ENCODE measurements at places on chromosomes 7 and 10. TPM values are rescaled to one million over a fixed set of nuclear protein-coding genes. Genes with fewer than 3 reads are reported as not detected.

- DNase-seq = peak; percentile 40
- peak overlapping the region; percentile 40 for H3K27ac ChIP-seq
- H3K4me3 ChIP-seq = peak overlapping the region; percentile 63
- no peaks in the 10 kb centered on the region for H3K27me3 ChIP-seq
Measured at GRCh38 chr7:151782598-151783448, 94.1 kb downstream of the PRKAG2 start.

DNA sequence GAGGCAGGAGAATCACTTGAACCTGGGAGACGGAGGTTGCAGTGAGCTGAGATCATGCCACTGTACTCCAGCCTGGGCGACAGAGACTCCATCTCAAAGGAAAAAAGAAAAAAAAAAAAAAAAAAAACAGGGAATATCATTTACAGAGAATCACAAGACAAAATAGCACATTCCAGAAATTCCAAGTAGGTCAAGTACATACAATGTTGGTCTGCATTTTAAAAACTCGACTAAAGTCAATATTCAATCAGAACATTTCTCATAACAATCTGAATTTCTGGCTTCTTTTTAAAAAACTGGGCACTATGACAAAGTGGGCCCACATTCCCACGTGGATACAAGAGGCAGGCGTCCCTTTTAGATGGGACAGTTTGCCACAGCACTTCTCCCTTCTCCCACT, 12.8 kb downstream of the ZC3HAV1L start:
- peaks cover 20% of the 10 kb centered on the region for H3K4me1 ChIP-seq
- H3K36me3 ChIP-seq = peaks cover 67% of the 10 kb centered on the region
- no peaks in the 10 kb centered on the region for H3K27me3 ChIP-seq
- no peak for DNase-seq

Gene MYL7
- not detected for total RNA-seq

Gene PTPRN2
- total RNA-seq = 1.1 TPM

- H3K27me3 ChIP-seq = no peaks in the 10 kb centered on the region
- peaks cover 70% of the 10 kb centered on the region for H3K36me3 ChIP-seq
- peaks cover 10% of the 10 kb centered on the region for H3K4me1 ChIP-seq
Measured at GRCh38 chr10:26503911-26504310, 65.8 kb downstream of the APBB1IP start.

DNA sequence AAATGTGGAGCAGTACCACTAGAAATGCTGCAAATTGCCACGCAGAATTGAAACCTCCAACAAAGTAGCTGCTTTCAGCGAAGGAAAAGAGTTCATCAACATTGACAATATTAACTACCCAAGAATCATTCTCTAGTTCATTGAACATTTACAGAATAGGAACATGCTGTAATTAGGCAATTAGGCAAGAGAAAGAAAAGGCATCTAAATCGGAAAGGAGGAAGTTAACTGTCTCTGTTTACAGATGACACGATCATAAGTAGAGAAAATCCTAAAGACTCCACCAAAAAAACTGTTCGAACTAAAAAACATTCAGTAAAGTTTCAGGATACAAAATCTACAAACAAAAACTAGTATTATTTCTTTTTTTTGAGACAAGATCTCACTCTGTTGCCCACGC, 8.9 kb upstream of the PKD1L1 start:
- H3K27ac ChIP-seq = no peak overlapping the region
- H3K4me1 ChIP-seq = peaks cover 24% of the 10 kb centered on the region
- H3K36me3 ChIP-seq = peaks cover 60% of the 10 kb centered on the region
- no peaks in the 10 kb centered on the region for H3K27me3 ChIP-seq
- DNase-seq = no peak

GRCh38 chr7:54788664-54789063, 29.7 kb upstream of the SEC61G start:
- no peak overlapping the region for H3K4me3 ChIP-seq
- H3K4me1 ChIP-seq = peaks cover 5% of the 10 kb centered on the region
- no peak for DNase-seq

GRCh38 chr10:117248750-117249465, 8.0 kb downstream of the SLC18A2 start:
- peaks cover 26% of the 10 kb centered on the region for H3K27me3 ChIP-seq
- H3K36me3 ChIP-seq = no peaks in the 10 kb centered on the region
- peaks cover 5% of the 10 kb centered on the region for H3K4me1 ChIP-seq
- no peak overlapping the region for H3K27ac ChIP-seq

DNA sequence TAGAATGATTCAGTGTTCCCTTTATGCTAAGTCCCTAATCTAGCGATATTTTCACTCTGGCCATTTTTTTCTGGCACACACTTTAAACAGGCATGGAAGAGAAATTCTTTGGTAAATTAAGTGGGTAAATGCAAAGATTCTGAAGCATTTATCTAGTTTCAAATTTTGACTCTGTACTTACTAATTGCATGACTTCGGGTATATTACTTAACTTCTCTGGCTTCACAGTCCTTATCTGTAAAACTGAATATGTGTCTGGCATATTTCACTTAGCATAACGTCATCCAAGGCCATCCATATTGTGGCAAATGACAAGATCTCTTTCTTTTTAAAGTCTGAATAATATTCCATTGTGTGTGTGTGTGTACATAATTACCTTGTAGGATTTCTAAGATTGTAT, 114.5 kb downstream of the MBL2 start:
- no peaks in the 10 kb centered on the region for H3K27me3 ChIP-seq
- H3K4me1 ChIP-seq = no peaks in the 10 kb centered on the region
- DNase-seq = no peak
- H3K4me3 ChIP-seq = no peak overlapping the region

- peaks cover 36% of the 10 kb centered on the region for H3K4me1 ChIP-seq
- peak overlapping the region; percentile 92 for H3K27ac ChIP-seq
- no peaks in the 10 kb centered on the region for H3K27me3 ChIP-seq
- H3K36me3 ChIP-seq = peaks cover 39% of the 10 kb centered on the region
- DNase-seq = no peak
Measured at GRCh38 chr7:23299770-23300300, 696 bp downstream of the MALSU1 start.

DNA sequence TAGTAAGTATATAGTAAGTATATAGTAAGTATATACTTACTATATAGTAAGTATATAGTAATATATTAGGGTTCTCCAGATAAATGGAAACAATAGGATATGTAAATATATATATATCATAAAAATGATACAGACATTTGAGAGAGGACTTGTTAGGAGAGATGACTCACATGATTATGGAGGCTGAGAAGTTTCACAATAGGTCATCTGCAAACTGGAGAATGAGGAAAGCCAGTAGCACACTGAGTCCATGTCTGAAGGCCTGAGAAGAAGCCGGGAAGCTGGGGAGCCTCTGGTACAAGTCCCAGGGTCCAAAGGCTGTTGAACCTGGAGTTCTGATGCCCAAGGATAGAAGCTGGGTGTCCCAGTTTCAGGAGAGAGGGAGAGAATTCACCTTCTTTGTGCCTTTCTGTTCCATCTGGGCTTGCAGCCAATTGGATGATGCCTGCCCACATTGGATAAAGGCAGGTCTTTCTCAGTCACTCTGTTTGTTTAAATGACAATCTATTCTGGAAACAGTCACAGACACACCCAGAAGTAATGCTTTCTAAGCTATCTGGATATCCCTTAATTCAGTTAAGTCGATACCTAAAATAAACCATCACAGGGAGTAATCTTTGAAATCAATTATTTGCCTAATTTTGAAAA, 205.5 kb upstream of the CDC14C start:
- H3K4me1 ChIP-seq = no peaks in the 10 kb centered on the region
- no peaks in the 10 kb centered on the region for H3K36me3 ChIP-seq
- H3K27me3 ChIP-seq = no peaks in the 10 kb centered on the region
- H3K4me3 ChIP-seq = no peak overlapping the region

DNA sequence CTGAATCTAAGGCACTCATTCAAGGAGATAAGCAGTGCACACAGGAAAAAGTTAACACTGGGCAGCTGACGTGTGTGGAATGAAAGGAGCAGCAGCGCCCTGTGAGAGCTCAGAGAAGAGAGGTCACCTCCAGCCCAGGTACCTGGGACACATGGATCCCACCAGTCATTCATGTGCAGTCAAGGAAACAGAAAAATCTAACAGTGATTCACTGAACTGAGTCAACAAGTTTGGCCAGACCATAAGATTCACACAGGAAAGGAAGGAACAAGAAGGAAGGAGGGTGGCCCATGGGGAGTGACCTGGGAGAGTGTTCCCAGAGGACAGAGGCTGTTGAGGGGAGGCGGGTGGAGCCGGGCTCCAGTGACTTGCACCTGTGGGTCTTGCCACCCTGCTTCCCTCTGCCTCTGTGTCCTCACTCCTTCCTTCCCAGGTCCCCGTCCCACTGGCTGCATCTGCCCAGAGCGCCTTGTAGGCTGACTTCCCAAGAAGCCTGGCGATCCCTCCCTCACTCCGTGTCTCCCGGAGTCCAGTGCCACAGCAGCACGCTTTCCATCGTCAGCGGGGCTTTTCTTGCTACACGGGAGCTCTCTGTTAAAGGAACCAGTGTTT, 27.7 kb downstream of the RNF32 start:
- no peak overlapping the region for H3K27ac ChIP-seq
- H3K36me3 ChIP-seq = peaks cover 23% of the 10 kb centered on the region
- no peak for DNase-seq
- H3K4me3 ChIP-seq = no peak overlapping the region

Gene NKX2-3
- total RNA-seq = not detected

Measured in activated T-helper 2 cell treated with anti-CD3 and anti-CD28 coated beads, Interferon-gamma antibody, Interleukin-2, Interleukin-4, amounts not matched to agents 10 μg/mL and 5 μg/mL and 100 μg/mL, durations not matched to agents 14 hours and 24 hours and 36 hours (primary cell).